ENCODE measurements at places on chromosomes 6 and 20.

DNA sequence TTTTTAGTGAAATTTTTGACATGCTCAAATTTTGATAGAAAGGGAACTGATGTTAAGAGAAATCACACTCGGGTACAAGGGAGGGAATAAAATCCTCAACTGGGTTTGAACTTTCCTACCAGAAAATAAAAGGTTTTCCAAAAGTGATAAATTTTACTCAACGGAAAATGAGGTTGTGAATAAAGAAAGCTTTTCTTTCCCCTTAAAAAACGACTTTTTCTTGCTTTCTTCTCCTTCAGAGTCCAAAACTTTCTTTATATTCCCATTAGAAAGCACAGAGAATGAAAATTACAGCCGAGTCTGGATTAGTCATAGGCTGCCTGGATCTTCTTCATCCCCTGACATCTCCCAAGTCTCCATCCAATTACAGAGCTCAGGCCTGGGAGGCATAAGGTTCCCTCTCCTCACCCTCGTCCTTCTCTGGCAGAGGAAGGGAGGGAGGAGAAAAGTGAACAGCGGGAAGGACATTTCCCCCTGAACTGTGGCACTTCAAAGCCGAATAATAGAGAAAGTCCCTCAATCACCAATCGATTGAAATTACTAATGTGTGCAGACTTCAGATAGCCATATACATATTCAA, 28.1 kb upstream of the QKI start:
- DNase-seq = no peak

- peak; percentile 29 for DNase-seq
These were observed 66.0 kb downstream of the ZBTB2 start for GRCh38 chr6:151325075-151326050.

DNA sequence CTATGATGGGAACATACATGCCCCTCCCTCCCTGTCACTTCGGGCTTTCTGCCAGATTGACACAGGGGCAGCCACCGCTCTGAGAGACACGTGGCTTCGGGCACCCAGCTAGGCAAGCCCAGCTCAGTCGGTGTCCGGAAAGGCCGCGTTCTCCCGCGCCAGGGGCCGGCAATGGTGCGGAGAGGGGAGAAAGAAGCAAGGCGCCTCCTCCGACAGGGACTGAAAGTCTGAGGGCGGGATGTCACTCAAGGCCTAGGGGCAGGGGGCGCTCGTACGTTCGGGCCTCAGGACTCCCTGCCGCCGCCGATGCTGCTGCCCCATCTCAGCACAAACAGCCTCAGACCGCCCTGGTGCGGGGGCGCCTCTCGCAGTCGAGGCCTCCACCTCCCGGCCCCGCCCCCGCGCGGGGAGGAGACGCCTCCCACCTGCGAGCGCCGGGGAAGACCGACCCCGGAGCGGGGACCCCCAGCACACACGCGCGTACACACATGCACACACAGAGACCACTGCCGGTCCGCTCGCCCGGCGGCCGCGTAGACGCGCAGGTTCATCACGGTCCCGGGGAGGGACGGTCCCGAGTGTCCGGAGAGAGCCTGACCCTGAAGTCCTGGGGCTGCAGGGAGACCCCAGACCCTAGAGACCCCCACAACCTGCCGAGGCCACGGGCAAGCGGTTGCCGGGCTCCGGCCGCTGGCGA, 1.9 kb downstream of the GRM4 start:
- DNase-seq = peak; percentile 61

DNA sequence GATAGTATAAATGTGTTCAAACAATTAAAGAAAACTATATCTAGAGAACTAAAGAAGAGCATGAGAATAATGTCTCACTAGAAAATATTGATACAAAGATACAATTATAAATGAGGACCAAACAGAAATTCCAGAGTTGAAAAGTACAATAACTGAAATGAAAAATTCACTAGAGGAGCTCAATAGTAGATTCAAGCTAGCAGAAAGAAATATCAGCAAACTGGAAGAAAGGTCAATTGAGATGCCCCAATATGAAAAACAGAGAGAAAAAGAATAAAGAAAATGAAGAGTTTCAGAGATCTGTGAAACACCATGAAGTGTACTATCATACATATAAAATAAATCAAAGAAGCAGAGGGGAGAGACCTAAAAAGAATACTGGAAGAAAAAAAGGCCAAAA, 18.0 kb upstream of the BRPF3 start:
- no peak for DNase-seq

- no peak for DNase-seq
These were observed 89.7 kb downstream of the INSM1 start for GRCh38 chr20:20457392-20458126.

- no peak for DNase-seq
These were observed 29.0 kb downstream of the CD83 start for GRCh38 chr6:14146506-14147096.

DNA sequence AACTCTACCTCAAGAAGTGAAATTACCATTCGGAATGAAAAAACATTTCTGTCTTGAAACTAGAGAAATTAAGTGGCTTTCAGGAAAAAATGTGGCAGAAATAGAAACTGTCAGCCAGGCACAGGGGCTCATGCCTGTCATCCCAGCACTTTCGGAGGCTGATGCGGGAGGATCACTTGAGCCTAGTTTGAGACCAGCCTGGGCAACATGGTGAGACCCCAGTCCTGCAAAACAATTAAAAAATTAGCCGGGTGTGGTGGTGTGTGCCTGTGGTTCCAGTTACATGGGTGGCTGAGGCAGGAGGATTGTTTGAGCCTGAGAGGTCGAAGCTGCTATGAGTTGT, 7.1 kb upstream of the TMEM181 start:
- DNase-seq = no peak

GRCh38 chr20:37640600-37641561, 52.9 kb upstream of the CTNNBL1 start:
- no peak for DNase-seq
